ENCODE measurements at places on chromosomes 6 and 20.

GRCh38 chr6:117456998-117457397 is 25.5 kb upstream of the DCBLD1 start:
- DNase-seq, result no peak

GRCh38 chr6:30507849-30508827 is 18.8 kb downstream of the HLA-E start:
- no peak for DNase-seq

- DNase-seq, result no peak
Measured at GRCh38 chr6:21199262-21199661, 394.3 kb upstream of the SOX4 start.

GRCh38 chr6:109292983-109293586 is 89.2 kb downstream of the CD164 start:
- no peak for DNase-seq

GRCh38 chr6:6497976-6498375 is 90.5 kb upstream of the LY86 start:
- no peak for DNase-seq

DNA sequence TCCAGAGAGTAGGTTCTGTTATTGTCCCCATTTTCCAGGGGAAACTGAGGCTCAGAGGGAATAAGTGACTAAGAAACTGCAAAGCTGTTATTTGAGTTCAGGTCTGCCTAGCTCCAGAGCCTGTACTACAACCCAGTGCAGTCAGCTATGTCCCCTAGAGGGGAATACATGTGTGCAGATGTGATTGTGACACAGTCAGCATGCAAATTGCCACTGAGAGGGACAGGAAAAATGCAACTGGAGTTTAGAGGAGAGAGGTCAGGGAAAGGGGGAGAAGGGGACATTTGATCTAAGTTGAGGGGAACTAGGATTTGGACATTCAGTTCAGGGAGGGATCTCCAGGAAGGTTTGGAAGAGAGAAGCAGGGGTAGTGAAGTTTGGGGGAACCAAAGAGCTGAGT is 38.6 kb upstream of the EPB41L1 start:
- no peak for DNase-seq

DNA sequence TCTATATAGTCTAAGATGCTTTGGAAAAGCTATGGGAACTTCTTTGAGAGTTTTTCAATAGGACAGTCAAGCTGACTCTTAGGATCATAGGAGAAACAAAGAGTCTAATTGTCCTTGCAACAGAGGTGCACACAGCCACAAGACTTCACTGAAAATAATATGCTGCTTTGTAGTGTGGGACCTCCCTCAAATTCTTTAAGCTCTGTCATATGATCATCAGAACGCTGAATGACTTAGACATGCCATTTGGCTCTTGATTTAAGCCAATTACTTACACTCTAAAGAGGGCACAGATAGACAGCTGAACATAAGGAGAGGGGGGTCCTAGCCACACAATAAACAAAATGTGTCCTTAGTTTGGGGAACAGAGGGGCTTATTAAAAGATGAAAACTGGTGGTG is 818.7 kb upstream of the GJE1 start:
- no peak for DNase-seq

GRCh38 chr6:75532521-75532920 is 38.9 kb upstream of the FILIP1 start:
- no peak for DNase-seq

All from T1000 (cell line).